ENCODE measurements at places on chromosomes 7 and 10.

DNA sequence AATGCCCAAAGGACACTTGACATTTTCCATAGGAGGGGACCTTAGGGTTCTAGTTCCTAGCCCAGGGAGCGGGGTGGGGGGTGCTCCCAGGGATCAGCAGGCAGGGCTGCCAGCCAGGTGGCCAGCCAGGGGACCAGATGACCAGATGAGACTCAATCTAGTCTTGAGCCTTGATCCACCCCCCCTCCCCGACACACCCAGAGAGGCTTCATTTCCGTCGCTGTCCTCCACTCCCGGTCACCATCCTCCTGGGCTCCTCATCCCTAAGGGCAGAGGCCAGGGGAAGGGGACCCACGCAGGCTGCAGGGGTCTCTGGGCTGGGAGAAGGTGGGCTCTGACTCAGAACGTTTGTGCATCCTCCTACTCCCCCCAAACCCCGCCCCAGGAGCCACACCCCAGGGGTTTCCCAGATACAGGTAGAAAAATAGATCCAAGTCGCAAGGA is 1.0 kb downstream of the STX1A start:
- DNase-seq, result no peak

DNA sequence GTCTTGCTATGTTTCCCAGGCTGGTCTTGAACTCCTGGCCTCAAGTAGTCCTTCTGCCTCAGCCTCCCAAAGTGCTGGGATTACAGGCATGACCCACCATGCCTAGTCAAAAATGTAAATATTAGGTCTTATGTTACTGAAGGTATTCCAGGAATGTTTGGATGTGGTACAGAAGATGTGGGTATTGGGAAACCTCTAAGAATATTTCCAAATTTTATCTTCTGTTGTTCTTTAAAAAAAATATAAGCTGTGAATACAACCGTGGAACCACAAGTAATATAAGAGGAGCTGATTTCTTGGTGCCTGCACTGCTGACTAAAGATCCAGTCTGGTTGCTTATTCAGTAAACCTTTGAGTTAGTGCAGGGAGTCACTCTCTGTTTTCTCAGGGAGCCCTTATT is 178.3 kb downstream of the AUTS2 start:
- DNase-seq, result no peak

- DNase-seq, result no peak
Measured at GRCh38 chr10:114084215-114084614, 40.5 kb downstream of the ADRB1 start.

- DNase-seq, result no peak
Measured at GRCh38 chr7:124449896-124450295, 315.7 kb downstream of the GPR37 start.

DNA sequence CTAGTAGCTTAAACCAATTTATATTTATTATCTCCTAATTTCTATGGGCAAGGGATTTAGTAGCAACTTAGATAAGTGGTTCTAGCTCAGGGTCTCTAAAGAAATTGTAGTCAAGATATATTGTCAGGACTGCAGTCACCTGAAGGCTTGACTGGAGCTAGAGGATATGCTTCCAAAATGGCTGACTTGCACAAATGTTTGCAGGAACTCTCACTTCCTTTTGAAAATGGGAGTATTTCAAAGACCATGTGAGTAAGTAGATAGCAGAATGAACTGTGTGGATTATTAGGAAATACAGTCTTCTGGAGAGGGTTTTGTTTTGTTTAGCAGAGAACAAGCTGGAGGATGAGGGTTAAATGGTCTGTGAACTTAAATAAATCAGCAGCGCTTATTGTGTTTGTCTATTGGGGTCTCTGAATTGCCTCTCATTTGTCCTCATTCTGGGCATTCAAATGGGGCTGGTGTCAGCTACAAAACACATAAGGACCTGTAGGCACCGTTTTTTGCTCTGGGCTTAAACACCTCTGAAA is 524.6 kb downstream of the LRMDA start:
- no peak for DNase-seq

- DNase-seq, result no peak
Measured at GRCh38 chr7:18680576-18680975, 185.0 kb downstream of the HDAC9 start.

DNA sequence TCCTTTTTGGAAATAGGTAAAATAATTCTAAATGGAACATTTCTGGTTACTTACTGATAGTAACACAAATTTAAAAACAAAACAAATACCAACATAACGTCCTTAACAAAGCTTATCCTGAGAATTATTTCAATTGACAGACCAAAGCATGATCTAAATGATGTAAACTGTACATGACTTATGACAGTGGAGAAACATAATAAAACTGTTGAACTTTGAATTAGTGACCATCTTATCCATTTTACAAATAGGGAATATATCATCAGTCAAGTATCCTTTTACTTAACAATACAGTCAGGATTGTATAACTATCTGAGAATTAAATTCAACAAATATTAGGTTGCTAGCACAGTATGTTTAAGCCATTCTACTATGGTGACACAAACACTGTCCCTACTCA is 2.4 kb downstream of the IPMK start:
- DNase-seq, result no peak

DNA sequence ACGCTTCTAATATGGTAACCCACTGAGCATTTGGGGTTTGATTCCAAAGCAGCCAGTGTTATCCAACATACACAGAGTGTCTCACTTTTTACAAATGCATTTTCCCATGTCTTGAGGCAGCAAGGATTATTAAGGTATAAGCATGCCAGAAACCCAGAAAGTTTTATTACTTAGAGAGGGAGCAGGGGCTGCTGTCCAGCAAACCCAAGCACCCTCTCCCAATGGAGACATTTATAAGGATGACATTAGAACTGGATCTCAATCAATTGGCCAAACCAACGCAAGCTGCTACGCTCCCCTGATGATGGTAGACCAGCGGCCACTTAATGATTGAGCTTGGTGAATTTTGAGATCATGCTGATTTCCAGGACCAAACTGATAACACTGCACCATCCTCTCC is 176.3 kb downstream of the FANK1 start:
- DNase-seq, result no peak

DNA sequence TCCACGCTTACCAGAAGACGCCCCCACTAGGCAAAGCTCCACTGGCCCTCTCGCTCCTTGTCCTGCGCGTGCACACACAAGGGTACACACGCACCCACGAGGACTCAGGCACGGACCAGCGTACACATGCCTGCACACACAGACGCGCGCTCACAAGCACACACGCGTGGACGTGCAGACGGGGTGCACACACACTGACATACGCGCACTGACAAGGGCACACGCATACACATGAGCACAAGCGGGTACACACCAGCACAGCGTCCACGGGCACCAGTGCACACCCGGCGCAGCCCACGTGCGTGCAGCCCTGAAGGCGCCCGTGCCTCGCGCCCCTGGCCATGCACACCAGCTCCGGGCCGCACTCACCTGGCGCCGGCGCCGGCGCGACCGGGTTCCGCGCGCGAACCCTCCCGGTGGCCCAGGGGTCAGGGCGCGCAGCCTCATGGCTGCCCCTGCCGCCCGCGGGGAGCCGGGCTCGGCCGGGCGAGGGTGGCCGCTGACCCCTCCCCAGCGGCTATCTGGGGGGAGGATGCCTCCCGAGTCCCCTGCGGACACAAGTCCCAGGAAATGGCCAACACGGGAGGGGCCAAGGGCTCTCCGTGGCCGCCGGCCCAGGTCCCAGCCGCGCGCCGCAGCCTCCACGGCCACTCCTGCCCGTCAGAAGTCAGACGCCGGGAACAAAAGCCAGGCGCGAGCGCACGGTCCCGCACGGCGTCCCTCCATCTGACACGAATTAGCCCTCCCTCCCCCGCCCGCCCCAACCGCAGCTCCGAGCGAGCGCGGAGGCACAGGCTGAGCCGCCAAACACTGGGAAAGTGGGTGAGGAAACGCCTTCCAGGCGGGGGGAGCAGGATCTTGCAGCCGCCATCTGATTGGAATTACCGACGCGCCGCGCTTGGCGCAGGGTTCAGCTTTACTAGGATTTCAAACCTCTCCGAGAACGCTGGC is 45.0 kb downstream of the TNS3 start:
- DNase-seq, result no peak

DNA sequence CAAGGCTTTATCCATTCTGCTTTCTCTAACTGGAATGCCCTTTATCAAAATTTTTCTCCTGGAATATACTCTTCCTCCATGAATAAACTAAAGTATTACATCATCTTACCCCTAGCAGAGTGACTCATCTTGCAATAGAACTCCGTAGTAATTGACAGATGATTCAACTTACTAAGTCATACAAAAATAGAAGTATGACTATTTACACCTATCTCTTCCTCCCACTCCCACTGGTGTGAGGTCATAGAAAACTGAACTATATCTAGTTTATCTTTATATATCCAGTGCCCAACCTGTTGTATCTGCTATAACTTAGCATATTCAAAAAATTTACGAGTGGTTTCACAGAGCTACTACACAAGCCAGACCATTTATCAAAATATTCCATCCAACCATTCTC is 26.1 kb downstream of the ABCB1 start:
- DNase-seq, result no peak

- DNase-seq, result no peak
Measured at GRCh38 chr7:30906515-30907240, 5.0 kb upstream of the AQP1 start.

- no peak for DNase-seq
Measured at GRCh38 chr10:3025026-3025683, 42.2 kb upstream of the PFKP start.
